Stimulated activated CD8-positive, alpha-beta memory T cell treated with anti-CD3 and anti-CD28 coated beads, Interleukin-4, amount 100 ng/mL, for 1 hour (primary cell): ENCODE measurements at places on chromosomes 5 and 9.

- no peak for DNase-seq
Measured at GRCh38 chr5:145761254-145761653, 73.9 kb downstream of the PRELID2 start.

- no peak for DNase-seq
Measured at GRCh38 chr5:74510476-74511075, 130.0 kb downstream of the ENC1 start.

DNA sequence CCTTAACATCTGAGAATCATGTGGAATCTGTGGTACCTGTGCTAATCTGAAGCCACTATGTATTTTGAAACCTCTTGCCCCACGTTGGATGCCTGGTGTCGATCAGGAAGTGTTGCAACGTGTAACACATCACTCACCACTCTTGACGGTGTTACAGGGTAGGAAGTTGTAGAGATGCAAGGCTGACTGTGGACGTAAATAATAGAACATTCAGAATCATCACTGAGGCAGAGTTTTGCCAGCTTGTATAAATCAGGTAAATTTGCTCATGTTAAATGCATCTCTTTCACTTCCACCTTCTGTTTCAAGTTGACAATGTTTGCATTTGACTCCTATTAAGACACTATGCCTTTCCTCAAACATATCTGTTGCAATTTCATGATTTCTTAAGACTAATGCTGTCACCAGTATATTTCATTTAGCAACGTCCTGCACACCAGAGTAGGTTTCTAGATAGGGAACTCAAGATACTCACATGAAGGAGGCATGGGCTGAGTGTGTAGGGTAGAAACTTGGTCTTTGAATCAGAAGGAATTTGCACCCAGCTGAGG is 38.1 kb downstream of the BASP1 start:
- no peak for DNase-seq

- no peak for DNase-seq
Measured at GRCh38 chr9:35714123-35714522, 17.9 kb downstream of the TLN1 start.

- DNase-seq = no peak
Measured at GRCh38 chr5:160520609-160521391, 99.1 kb downstream of the PTTG1 start.

GRCh38 chr5:90440644-90441043 is 31.1 kb upstream of the CETN3 start:
- no peak for DNase-seq

GRCh38 chr5:67289763-67290521 is 93.3 kb upstream of the CD180 start:
- no peak for DNase-seq

DNA sequence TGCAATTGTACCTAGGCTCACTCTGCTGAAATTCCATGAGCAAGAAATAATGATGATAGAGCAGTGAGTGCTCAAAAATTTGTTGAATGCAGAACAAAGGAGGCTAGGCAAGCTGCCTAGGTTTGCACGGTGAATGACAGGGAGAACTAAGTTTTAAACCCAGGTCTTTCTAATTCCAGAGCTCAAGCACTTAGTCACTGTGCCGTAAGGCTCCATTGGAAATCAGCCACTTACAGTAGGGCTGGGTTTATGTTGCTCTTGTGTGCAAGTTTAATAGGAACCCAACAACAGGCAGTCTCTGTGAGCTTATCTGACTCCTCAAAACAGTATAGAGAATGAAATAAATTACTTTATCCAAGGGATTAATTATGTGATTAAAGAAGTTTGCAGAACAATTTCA is 147.0 kb downstream of the CSNK1G3 start:
- no peak for DNase-seq

DNA sequence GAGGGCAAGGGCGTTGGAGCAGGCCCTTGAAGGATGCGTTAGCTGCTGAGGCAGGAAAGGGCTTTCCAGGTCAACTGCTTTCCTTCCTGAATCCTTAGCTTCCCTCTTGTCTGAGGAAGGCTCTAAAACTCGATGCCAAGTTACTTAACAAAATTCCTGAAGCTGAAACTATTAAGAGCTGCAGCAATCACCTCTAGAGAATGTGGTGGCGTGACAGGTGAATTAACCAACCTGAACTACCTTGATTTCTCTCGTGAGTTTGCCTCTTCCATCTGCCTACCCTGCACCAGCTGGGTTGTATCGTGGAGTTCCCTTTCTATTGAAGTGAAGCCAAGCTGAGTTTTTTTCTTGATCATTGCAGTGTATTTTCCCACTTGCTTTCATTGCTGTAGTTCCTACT is 96.1 kb downstream of the PDE8B start:
- DNase-seq = no peak

DNA sequence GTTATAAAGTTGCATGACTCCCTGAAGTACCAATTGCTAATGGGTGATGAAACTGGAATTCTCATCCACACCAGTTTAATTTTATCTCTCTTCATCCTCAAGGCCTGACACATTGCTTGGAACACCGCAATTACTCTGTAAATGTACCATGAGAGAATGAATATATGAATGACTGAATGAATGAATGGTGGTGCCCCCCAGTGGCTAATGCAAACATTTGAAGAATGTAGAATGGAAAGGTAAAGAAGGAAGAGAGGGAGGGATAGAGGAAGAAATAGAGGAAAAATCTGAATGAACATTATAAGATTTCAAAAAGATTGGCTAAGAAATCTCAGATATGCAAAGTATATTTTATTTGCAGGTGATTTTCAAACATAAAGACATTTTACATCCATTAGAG is 13.1 kb downstream of the PAPPA start:
- no peak for DNase-seq

GRCh38 chr5:66882606-66883227 is 286.5 kb downstream of the MAST4 start:
- DNase-seq = no peak

- no peak for DNase-seq
Measured at GRCh38 chr9:122463828-122464632, 13.7 kb downstream of the OR1J1 start.

GRCh38 chr5:180347702-180348101 is 5.4 kb downstream of the GFPT2 start:
- no peak for DNase-seq

- DNase-seq = no peak
Measured at GRCh38 chr5:145393426-145393825, 441.7 kb downstream of the PRELID2 start.

DNA sequence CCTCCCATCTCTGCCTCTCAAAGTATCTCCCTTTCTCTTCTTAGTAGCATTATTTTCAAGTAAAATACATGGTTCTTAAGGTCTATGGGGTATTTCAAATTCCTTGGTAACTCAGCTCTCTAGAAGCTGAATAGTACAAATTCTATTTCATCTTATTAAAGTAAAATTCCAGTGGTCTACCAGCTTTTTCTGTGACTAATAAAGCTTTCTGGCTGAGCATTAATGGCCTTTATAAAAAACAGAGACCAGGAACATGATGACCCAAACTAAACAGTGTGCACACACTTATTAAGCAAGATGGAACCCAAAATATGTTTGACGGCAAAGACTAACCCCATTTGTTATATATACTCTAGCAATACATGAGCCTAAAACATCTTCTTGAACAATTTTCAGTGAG is 142.6 kb downstream of the OR2K2 start:
- DNase-seq = no peak

GRCh38 chr5:2320611-2321010 is 430.9 kb downstream of the IRX2 start:
- DNase-seq = no peak

GRCh38 chr5:33468775-33469435 is 28.1 kb downstream of the TARS1 start:
- no peak for DNase-seq

GRCh38 chr5:4405614-4406219 is 734.4 kb upstream of the ADAMTS16 start:
- DNase-seq = no peak

DNA sequence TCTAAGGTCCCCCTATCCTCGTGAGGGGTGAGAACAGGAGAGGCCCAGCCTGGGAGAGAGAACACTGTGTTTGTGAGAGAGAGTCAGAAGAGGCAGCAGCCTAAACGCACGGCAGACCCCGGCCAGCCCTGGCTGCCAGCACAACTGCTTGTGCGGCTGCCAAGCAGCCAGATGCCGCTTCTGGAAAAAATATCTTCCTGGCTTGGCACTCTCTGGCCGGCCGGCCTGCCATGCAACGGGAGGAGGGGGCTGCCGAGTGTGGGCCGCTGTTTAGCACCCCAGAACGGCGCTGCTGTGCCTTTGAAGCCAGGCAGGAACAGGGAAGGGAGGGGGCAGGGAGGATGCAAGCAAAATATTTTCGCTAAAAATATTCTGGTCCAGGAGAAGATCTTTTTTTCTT is 105.0 kb downstream of the FGF18 start:
- DNase-seq = no peak

GRCh38 chr5:94784536-94785505 is 166.4 kb downstream of the SLF1 start:
- no peak for DNase-seq

- no peak for DNase-seq
Measured at GRCh38 chr5:68304421-68305052, 89.0 kb downstream of the PIK3R1 start.

GRCh38 chr5:68891718-68892117 is 202.1 kb upstream of the SLC30A5 start:
- DNase-seq = no peak

DNA sequence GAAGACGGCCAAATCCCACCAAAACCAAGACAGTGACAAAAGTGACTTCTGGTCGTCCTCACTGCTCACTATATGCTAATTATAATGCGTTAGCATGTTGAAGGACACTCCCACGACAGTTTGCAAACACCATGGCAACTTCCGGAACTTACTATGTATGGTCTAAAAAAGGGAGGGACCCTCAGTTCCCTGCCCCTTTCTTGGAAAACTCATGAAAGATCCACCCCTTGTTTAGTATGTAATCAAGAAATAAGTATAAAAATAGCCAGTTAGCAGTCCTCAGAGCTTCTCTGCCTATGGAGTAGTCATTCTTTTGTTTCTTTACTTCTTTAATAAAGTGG is 9.5 kb downstream of the FCN2 start:
- DNase-seq = no peak

DNA sequence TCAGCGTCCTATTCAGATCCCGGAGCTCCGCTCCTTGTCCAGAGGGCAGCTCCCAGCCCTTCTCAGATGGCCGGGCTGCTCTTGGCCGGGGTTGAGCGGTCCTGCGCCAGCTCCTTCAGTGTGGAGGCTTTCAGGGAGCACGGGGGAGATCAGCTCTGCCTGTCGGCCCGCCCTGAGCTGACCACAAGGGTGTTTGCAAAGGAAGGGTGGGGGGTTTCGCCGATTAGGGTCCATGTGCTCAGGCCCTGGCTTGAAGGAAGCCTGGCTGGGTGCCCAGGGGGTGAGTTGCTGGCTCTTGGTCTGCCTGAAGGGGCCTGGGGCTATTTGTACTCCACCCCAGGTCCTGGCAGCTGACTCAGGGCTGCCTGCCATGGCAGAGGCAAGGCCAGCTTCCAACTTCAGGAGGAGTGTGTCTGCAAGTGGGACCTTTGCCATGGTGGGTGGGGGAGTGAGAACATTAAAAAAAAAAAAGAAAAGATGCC is 250.1 kb upstream of the KLF4 start:
- DNase-seq = no peak

DNA sequence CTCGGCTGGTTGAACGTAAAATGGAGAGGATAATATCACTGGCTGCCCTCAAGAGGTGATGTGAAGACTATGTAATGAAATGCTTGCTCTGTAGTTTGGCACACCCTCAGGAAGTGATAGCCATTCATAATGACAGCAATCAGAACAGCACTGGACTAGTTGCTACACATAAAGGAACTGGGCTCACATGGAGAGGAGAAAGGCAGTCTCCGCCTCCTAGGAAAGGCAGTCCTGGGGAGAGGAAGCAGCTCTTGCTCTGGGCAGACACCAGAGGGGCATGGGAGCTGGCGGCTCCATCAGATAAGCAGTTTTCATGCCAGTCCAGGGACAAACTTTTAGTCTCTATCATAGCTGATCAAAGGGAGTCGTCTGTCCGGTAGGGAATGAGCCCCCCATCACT is 46.9 kb downstream of the ARHGEF37 start:
- no peak for DNase-seq

GRCh38 chr9:74041588-74041987 is 455.5 kb upstream of the RORB start:
- DNase-seq = no peak

DNA sequence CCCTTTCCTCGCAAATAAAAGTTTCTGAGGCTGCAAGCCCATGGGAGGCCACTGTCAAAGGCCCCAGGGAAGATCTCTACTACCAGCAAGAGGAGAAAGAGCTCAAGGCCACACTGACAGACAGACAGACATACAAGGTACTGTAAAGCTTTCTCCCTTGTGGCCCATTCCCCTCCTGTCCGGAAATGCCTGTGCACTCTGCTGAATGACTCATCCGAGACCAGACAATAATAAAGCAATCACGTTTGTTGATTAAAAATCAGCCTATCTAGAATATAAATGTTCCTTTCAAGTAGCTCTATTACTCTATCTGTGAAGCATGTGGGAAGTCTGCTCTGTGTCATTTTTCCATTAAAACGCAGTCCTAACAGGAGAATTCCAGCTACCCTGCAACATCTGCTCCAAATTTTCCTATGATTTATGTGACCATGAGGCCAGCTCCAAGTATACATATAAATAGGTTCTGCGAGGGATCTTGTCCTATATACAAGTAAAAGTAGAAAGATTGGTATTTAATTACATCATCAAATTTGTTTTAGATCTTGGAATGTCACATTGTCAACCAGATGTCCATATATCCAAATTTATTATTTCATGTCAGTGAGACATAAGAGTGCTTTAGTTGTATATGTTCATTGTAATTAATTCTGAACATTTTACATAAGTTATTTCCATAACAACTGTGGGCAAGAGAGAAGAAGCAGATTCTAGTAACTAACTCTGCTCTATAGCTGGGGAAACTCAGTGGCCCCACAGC is 34.7 kb upstream of the TGFBI start:
- no peak for DNase-seq

DNA sequence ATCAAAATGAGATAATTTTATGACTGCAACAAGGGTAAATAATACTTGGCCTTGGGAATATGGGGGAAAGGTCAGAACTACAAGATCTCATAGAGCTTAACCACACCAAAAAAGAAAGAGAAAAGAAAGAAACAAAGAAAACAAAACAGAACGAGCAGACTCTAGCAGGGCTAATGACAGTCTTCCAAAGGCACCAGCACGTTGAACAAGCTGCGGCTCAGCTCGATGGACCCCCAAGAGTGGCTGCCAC is 689 bp downstream of the AK3 start:
- DNase-seq = no peak

DNA sequence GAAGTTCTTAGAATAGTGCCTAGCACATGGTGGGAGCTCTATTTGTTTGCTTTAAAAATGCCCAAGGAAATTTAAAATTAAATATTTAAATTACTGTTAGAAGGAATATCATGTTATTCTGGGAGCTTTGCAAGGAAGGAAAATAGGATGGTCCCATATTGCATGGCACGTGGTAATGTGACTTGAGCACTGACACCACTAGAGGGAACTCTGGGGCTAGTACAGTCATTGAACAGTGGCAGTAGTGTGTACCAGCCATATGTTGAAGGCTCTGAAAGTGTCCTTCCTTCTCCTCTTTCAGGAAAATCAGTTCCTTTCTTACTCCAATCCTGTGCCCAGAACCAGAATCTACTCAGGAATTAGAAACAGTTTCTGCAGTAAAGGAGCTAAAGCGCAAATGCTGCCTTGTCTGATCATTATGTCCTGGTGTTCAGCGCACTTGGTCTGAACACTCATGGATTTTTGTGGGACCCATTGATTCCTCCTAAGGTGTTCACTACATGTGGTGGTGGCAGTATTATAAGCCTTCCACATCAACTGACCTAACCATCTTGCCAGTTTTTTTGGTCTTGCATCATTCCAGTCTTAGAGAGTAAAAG is 54.1 kb downstream of the GDA start:
- DNase-seq = no peak
